CD8-positive, alpha-beta memory T cell (primary cell): ENCODE measurements at places on chromosomes 6 and 20.

GRCh38 chr6:34370361-34370760 is 22.1 kb downstream of the NUDT3 start:
- no peak for DNase-seq

DNA sequence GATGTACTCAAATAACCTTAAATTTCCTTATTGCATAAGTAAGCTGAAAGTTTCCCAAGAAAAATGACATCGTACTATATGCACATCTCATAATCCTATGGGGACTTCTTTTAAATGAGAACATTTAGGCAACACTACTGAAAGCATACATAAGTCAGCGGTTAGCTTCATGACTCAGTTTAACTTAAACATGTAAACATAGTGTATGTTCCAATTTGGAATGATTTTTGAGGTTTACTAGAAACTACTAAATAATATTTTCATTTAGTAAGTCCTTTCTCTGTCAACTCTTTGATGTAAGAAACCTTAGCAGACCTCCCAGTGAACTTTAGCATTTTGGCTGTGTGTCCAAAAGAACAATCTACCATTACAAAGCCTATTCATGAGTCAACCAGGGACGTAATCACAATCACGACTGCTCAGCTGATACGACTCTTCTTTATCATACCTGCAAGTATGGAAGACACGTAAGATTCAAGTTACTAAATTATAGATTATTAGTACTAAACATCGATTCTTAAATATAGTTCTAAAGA is 19.3 kb downstream of the HIVEP2 start:
- DNase-seq, result no peak

DNA sequence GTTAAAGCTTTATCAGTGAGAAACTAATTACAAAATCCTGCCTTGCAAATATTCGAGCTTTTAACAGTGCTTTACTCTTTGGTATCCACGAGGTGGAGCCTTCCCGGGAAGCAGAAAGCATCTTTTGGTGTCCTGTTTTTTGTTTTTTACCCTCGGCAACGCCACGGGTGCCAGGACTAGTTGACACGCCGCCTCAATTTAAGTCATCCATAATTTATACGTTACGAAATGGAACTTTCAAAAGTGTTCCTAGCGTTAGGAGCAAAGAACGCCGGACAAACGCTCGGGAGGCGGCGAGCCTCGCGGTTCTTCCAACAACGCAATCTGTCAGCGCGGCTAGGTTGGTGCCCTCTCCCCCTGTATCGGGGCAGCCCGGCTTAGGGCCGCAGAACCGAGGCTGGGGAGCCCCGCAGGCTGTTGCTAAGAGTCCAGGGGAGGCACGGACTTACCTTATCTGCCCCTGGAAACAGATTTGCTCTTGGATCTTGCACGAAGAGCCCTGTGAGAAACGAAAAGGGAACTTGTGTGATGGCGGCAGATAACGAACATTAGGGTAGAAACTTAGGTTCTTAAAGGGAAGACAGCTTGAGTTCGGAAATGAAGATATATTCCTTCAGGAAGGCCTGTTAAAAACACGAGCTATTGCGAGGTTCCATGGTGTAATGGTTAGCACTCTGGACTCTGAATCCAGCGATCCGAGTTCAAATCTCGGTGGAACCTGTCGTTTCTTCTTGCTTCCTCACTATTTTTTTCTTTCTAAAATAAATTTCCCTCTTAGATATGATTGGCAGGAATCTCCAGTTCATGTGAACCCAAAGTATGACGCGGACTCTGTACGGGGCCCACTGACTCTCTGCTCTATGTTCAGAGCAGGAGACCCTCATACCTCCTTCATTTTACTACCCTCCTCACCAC is 46.2 kb upstream of the ZNF184 start:
- peak; percentile 36 for DNase-seq

- DNase-seq, result no peak
Measured at GRCh38 chr20:57584768-57585461, 24.0 kb downstream of the PCK1 start.

- no peak for DNase-seq
Measured at GRCh38 chr20:31446084-31446819, 5.8 kb downstream of the DEFB123 start.

- DNase-seq, result no peak
Measured at GRCh38 chr6:47072667-47073066, 30.5 kb upstream of the ADGRF1 start.

DNA sequence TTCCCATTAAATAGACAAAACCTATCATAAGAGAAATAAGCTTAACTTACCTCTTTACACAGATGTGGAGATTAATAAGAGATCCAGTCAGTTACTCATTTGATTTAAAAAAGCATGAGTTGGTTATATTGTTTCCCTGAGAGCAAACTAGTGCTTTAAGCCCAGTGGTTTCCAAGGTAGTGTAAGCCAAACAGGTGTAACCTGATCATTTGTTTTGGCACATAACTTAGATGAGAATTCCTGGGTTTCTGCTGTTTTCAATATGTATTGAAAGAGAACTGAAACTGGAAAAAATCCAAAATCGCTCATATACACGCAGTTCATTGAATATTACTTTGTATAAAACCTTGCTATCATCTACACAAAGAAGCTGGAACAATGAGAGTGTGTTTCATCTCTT is 30.5 kb upstream of the SMIM8 start:
- DNase-seq, result no peak

GRCh38 chr6:5234874-5235273 is 25.9 kb downstream of the LYRM4 start:
- no peak for DNase-seq

DNA sequence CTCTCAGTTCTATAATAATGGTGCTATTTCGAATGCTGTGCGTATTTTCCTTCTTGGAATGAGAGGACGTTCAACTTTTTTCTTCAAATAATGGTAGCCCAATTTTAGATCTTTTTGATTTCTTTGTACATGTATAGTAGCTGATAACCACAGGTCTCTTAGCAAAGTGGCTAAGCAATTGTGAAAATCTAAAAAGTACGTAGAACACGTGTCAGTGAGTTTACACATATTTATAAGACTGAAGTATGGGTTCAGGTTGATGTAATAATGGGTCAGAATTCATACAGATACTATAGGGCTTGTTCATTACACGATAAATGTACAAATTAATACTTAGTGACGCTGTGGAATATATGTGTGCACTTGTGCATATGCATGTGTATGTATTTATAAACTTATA is 1.3 kb downstream of the SMIM13 start:
- DNase-seq, result no peak

DNA sequence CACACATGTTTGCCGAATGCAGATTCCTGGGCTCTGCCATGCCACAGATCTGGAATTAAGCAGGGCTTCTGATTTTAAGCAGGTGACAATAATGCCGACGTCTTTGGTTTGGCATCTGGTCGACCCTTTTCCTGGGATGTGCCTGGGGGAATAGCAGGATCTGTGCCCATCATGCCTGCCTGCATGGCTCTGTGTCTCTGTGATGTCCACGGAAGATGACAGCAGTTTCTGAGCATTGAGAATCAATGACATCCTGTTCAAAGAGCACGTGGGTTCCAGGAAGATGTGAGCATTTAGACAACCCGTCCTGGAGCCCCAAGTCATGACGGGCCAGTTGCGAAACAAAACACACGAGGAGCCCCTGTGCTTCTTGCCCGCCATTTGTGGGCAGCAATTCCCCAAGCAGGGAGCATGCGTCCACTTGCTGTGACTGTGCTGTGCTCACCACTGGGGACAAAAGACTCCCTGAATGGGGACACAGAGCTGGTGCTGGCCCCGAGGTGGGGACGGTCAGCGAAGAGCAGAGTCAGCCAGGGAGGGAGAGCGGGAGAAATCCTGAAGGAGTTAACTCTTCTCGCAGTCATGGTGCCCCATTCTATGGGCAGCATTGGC is 110.1 kb downstream of the ERMARD start:
- no peak for DNase-seq

GRCh38 chr20:57985278-57985677 is 243.2 kb downstream of the ANKRD60 start:
- no peak for DNase-seq

DNA sequence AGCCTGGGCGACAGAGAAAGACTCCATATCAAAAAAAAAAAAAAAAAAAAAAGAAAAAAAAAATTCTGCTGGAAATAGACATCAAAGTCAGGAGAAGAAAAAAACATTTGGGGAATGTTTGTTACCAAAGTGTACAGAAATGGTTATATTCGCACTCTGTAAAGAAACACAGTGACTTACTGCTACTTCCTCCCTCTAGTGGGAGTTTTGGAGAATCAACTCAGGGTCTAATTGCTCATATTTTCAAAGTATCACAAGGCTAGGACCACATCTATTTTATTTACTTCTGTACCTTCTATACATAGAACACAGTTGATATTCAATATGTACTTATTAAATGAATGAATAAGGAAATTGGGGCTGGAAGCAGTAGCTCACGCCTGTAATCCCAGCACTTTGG is 24.4 kb downstream of the ARG1 start:
- DNase-seq, result peak; percentile 4

DNA sequence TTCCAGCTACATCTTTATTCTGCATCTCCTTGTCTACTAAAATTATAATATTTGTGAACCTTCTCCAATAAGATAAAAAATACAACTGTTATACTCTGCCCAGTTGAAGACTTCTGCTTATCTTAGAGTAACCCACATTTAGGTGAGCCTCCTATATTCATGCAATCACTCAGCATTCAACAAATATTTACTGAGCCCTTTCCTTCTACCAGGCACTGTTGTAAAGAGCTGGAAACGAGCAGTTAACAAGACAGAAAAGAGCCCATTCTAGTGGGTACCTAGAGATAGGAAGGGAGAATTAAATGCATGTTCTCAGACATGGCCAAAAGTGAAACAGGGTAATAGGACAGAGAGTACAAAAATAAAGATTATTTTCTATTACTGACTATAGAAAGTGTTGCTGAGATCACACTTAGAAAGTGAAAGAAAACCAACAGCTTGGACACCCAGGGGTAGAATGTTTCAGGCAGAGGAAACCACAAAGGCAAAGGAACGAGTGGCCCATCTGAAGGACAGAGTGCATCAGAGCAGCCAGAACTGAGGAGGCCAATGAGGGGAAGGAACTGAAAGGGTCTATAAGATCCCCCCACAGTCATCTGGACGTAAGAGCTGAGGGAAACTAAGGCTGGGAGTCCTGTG is 50.8 kb upstream of the SMLR1 start:
- no peak for DNase-seq

- DNase-seq, result no peak
Measured at GRCh38 chr20:57698116-57698866, 11.5 kb downstream of the PMEPA1 start.

DNA sequence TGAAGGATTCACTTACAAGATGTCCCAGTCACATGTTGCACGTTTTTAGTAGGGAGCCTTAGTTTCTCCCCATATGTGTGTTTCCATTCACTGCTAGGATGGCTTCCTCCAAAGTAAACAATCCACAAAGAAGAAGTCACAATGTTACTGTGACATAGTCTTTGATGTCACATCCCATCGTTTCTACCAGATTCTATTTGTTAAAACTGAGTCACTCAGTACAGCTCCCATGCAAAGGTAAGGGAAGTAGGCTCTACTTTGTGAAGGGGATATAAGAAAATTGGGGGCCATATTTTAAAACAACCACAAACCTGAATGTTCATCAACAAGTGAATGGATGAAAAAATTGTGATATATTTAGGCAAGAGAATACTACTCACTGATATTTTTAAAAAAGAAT is at the start of the genes OR11A1 and OR2H1:
OR11A1 (minus strand) TSS at position 101 of the 400 bp plus-strand sequence. CDS start 29,430 bp downstream, outside the sequence.
OR2H1 (plus strand) TSS at position 185 of the 400 bp plus-strand sequence. CDS start 4,615 bp downstream, outside the sequence.
- no peak for DNase-seq

DNA sequence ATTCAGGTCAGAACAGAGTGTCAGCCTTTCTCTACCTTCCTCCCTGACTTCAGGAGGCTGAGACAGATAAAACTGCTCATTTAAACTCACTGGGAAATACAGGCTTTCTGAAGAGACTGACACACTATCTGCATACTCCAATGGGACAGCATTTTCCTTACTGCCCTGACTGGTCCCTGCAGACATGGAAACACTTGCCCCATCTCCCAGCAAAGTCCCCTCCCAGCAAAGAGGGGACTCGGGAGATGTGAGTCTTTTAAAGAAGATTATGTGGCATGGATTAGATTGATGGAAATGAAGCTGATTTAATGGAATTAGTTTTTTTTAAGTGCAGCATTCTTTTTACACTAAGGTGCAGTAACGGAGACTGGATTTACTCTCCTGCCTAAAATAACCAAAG is 90.8 kb downstream of the CFAP61 start:
- DNase-seq, result no peak

GRCh38 chr20:23530937-23531567 is 37.2 kb downstream of the CST9L start:
- no peak for DNase-seq

DNA sequence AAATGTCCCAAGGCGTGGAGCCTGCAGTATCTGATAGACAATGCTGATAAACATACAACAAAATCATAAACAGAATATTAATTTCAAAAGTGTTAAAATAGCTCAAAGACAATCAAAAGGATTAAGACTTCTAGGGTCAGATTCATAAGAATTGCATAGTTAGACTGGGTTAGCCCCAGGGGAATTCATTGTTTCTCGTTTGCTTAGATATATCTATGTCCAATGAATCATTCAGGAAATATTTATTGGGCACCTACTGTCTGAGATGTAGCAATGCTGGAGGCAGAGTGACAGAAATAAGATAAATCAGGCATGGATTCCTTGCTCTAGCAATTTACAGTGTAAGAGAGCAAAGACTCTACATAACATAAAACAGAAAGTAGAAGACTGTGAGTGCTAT is 124.4 kb upstream of the PRL start:
- no peak for DNase-seq

DNA sequence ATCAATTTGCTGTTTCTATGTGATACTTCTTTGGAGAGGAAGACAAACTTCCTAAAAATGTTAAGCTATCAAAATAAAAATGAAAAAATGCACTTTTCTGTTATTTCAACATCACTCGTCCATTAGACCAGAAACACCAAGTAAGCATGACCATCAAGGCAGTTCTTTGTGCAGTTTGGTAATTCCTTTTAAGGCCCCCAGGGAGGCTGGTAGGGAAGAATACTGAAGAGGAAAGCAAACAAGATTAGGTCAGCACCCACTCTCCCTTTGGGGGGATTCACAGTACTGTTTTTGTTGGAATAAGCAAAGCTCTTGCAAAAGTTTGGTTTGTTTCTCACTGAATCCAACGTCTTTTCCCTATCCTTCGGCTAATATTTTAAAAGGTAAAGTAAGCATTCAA is 206.8 kb upstream of the SLC35B3 start:
- no peak for DNase-seq

- DNase-seq, result no peak
Measured at GRCh38 chr6:12296255-12296573, 6.1 kb downstream of the EDN1 start.
